GM06990 (cell line): ENCODE measurements at places on chromosomes 1 and 21.

- no peak for DNase-seq
Measured at GRCh38 chr1:100767176-100767890, 47.8 kb downstream of the VCAM1 start.

DNA sequence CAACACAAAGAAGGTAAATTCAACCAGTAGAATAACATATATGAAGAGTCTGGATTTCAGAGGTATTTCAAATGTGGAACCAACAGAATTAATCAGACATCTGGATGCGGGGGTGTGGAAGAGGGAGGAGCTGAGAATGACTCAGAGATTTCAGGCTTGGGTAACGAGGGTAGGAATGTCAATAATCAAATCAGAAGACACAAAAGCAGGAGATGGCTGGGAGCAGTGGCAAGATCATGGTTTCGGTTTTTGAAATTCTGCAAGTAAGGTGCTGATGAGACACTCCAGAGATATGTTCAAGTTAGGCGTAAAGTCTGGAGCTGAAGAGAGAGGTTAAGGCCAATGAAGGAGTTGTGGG lies 64.0 kb downstream of the PLPPR5 start:
- DNase-seq, result no peak

- DNase-seq, result no peak
Measured at GRCh38 chr1:214124281-214124805, 136.6 kb downstream of the PROX1 start.

GRCh38 chr1:234733427-234733826 lies 123.4 kb upstream of the IRF2BP2 start:
- no peak for DNase-seq

- no peak for DNase-seq
Measured at GRCh38 chr1:113109908-113110554, 37.0 kb downstream of the LRIG2 start.
